ENCODE measurements at places on chromosomes 4 and X.

DNA sequence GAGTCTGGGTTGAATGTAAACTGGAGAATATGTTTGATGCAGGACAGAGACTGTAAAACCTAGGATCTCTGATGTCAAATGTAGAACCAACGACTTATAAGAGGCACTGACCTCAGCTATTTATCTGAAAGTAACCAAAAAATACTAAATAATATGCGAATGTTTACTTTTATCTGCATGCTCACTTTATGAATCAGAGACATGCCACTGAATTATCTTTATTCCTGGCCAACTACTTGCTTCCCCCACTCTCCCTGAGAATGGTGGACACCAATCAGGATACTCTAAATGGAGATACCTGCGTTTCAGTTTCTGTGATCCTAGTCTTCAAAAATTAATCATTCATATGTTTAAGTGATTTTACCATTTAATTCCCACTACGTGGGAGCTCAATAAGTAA lies 1038.4 kb upstream of the PABPC4L start:
- no peak for DNase-seq

- DNase-seq, result peak; percentile 92
Measured at GRCh38 chrX:130594453-130594916, 192.7 kb downstream of the RBMX2 start.

DNA sequence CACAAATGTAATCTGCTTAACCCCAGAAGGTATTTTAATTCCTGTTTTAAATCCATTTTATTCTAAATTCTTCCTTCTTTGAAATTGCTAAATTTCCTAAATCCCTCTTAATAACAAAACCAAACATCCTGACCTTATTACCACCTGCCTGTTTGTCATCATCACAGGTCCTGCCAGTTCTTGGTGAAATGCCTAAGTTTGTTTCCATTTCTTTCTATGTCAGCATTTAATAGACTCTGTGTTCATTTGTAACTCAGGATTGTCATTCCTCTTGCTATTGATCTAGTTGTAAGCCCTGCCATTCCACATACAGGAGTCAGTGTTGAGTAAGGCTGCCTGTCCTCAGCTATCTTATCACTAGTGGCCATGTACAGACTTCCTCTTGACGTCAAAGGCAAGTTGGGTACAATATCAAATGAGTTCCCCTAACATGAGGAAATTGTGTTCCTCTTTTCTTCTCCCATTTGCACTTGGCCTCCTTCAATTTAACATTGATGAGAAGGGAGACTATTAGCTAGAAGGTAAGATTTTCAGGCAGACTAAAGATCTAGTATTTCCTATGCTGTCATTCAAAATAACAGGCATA lies 440.1 kb downstream of the AFF2 start:
- no peak for DNase-seq

DNA sequence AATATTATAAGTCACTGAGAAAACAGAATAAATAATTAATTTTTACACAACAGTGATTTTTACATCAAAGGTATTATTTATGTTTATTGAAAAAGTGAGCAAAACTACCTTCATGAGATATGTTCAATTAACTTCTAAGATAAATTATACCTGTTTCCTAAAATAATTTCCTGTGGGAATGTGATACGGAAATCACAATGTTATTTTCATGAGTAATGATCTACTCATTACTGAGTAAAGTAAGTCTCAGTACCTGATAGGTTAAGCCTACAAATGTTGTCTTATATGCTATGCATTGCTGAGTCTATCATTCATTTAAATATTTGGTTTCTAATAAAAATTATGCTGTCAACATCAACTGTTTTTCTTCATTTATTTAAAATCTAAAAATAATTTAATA lies 324.0 kb downstream of the STPG2 start:
- no peak for DNase-seq

- no peak for DNase-seq
Measured at GRCh38 chrX:19627081-19627480, 111.8 kb upstream of the MAP3K15 start.

DNA sequence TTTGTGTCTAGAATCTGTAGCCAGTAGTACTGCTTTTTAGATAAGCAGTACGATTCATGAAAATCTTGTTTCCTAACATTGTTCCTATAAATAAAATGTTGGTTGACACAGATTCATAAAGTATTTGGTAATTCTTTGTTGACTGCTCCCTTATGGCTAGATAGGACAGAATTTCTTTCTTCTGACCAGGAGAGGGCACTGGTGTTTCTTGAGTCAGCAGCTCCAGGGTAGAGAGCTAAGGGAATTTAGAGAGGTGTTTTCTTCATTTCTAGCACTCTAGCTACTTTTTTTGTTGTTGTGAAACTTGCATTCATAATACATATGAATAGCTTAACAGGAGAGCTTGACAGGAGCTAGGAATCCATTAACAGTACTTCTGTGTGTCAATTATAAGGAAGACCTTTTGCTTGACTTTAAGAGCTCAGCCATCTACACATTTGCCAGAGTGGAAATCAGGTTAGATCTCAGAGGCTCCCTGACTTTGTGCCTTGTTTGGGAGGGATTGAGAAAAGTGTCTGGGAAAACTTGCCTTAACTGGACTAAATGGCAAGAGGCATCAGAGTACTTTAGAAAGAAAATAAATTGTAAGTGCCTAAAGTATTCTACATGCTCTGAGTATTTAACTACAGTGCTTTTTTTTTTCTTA lies 756.1 kb downstream of the SH3BGRL start:
- DNase-seq, result peak; percentile 54

- no peak for DNase-seq
Measured at GRCh38 chr4:30537456-30537855, 182.7 kb upstream of the PCDH7 start.

DNA sequence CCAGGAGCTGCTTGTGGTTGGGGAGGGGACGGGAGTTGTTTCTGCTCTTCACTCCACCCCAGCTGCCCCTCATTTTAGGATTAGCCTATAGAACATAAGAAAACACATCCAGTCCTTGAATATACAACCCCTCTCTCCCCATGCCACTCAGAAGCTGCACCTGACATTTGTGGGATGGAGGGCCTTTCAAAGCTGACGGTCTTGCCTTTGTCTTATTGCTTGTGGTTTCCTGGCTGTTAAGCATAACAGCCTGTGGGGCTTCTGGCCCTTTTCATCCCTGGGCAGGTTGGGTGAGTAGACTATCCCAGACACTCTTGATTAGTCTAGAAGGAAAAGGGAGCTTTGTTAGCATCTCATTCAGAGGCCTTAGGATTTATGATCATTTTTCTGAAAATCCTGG lies 407.6 kb upstream of the BOD1L1 start:
- no peak for DNase-seq

DNA sequence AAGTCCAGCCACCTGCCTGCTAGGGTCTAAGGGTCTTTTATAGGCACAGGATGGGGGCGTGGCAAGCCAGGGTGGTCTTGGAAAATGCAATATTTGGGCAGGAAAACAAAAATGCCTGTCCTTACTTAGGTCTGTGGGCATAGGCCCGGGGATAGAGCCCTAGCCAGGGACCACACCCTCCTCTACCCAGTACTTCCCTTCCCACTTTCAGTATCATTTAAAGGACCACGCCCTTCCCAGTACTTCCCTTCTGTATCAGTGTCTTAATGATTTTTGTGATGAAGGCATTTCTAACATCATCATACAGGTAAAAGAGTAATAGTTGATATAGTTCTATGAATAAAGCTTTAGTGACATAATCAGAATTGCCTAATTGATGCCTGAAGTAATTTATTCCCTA lies 11.4 kb downstream of the BANK1 start:
- no peak for DNase-seq

GRCh38 chr4:11005300-11005699 lies 320.7 kb upstream of the CLNK start:
- no peak for DNase-seq

DNA sequence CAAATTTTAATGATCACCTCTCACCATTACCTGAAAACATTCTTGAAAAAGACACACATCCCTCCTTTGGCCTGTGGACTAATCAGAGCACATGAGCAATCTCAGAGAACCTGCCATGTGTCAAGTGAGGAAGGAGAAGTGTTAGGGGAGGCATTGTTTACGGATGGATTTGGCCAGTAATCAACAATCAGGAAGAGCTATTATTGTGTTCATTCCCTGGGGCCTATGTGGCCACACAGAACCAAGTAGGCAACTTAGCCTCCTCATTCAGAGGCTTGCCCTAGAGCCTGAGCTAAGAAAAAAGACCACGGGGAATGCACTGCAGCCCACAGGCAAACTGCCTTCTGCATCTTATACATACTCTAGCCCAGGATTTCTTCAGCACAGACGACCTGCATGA lies 40.6 kb upstream of the DOCK11 start:
- DNase-seq, result no peak

- no peak for DNase-seq
Measured at GRCh38 chrX:150635952-150636351, 57.2 kb upstream of the MTMR1 start.

DNA sequence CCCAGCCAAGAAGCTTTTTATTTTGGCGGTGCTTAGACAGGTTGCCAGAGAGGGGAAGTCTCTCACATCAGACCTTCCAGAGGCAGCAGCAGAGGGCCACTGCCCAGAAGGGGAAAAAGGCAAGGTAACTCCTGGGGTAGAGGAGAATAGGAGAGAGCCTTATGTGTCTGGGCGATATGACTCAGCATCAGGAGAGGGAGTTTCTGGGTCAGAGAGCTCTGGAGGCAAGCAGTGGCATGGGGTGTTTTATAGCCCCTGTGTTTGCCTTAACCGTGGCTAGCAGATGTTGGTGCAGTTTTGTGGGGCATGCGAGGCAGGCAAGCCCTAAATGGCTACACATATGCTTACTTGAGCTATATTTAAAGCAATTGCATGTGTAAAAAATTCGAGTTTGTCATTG lies 8.3 kb upstream of the ZXDB start:
- no peak for DNase-seq

DNA sequence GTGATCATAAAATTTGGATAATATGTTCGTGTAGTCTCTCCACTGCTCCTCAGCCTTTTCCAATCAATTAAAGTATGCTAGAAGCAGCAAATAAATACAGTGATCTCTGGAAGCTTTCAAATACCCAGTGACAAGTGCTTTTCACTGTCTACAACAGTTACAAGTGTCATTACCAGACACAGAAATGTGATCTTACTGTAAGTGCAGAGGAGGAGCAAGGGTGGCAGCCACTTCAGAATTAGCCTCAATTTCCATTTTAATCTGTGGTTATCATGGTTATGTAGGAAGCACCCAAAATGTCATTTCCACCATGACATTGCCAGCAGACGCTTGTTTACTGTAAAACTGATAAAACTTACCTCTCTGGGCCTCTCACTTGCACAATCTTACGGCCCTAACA lies 133.9 kb upstream of the ADAMTS3 start:
- no peak for DNase-seq

- DNase-seq, result no peak
Measured at GRCh38 chr4:184288451-184289178, 70.9 kb upstream of the ENPP6 start.

DNA sequence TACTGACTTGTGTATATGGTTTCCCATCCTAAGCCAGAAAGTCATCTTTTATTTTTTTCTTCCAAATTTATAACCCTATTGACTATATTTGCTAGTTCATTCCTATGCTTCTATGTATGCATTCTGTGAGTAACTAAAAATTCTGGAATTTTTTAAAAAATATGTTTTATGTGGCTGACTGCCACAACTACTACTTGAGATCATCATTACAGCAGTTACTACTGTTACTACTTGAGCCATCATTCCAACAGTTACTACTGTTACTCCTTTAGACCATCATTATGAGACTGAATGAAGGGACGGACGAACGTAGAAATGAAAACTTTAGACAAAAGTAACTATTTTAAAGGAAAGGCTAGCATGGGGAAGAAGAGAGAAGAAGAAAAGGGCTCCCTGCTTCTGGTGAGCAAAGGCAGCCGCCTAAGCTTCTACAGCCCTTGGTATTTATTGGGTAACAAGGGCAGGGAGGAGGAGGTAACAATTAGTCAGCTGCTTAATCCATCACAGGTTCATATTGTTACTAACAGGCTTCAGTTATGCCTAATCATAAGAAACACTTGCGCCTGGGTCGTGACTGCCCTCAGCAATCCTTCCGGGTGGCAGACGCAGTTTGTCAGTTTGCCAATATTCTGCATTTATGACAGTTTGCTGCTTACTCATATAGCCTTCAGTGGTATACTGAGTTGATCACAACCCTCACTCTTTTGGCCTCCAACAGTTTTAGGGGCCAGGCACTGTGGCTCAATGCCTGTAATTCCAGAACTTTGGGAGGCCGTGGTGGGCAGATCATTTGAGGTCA lies 80.4 kb downstream of the PDLIM5 start:
- no peak for DNase-seq

DNA sequence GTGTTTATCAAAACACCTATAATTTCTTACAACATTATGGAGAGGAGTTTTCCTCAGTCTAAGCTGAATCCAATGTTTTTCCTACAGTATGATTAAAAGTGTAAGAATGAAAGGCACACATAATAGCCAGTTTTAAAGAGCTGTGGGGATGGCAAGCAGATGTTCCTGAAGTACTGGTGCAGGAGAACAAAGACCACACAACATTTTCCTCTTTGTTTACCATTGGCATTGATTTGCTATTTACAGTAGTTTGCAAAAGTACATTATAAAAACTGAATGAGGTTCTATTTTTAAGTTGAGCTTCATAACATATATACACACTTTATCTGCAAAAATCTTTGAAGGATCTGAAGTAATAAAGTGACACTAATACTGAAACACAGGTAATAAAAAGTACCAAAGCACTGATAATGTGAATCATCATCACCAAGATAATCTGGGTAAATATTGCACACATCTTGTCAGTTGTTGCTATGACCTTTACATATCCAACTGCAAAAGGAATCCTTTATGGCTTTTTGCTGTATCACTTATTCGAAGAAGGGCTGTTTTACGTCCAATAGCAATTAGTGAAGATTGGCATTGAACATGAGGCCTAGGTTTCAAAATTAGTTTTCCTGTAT lies 22.5 kb downstream of the TCEAL1 start:
- no peak for DNase-seq

DNA sequence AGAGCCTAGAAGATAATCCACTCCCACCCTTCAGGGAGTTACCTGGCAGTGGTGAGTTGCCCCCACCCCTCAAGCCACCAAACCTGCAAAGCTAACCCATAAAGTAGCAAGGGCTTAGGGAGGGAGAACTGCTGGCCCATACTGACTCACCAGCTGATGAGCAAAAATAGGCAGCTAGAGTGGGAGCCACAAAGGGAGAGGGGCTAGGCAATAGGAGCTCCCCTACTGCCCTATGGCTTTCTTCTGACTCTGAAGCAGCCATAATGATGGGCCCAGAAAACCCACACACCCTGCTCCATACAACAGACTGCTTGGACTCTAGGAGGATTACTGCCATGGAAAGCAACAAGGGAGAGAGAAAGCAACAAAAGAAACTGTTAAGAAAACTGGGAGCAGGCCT lies 8.0 kb downstream of the SNX12 start:
- DNase-seq, result no peak
